ENCODE measurements at places on chromosomes 7 and 10. TPM values are rescaled to one million over a fixed set of nuclear protein-coding genes. Genes with fewer than 3 reads are reported as not detected.

GRCh38 chr10:87578160-87578841 is 73.6 kb downstream of the MINPP1 start:
- no peaks in the 10 kb centered on the region for H3K27me3 ChIP-seq
- no peak for DNase-seq
- no peaks in the 10 kb centered on the region for H3K36me3 ChIP-seq
- H3K27ac ChIP-seq: no peak overlapping the region

- H3K27ac ChIP-seq: peak overlapping the region; percentile 74
- DNase-seq: no peak
Observed at GRCh38 chr10:7551950-7552716, 114.6 kb downstream of the ITIH5 start.

DNA sequence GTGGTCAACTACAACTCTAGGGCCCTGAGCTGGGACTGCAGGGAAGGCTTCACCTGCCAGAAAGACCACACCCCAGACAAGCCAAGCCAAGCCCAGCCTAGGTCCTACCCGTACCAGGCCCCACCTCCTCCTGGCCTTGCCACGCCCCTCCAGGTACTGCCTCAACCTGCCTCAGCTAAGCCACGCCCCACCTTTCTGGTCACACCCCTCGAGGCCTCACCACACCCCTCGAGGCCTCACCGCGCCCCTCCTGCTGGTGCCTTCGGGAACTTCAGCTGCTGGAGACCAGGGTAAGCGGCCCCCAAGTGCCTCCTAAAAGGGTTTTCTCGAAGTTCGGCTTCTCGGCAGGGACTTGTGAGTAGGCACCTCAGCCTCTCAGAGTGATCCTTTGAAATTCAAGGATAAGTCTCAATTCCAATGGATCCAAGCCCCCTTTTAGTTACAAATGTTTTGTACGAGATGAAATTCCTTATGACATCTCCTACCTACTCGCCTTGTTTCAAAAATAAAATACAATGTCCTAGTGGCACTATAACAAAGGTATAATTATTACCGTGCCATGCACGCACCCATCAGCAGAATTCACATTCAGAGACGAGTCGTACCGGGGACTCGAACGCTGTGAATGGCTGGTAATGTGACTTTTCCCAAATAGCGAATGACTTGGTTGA is 171.2 kb downstream of the ARHGAP21 start:
- H3K36me3 ChIP-seq: peaks cover 11% of the 10 kb centered on the region
- DNase-seq: no peak
- H3K4me1 ChIP-seq: peaks cover 19% of the 10 kb centered on the region
- H3K27me3 ChIP-seq: no peaks in the 10 kb centered on the region
- no peak overlapping the region for H3K27ac ChIP-seq

DNA sequence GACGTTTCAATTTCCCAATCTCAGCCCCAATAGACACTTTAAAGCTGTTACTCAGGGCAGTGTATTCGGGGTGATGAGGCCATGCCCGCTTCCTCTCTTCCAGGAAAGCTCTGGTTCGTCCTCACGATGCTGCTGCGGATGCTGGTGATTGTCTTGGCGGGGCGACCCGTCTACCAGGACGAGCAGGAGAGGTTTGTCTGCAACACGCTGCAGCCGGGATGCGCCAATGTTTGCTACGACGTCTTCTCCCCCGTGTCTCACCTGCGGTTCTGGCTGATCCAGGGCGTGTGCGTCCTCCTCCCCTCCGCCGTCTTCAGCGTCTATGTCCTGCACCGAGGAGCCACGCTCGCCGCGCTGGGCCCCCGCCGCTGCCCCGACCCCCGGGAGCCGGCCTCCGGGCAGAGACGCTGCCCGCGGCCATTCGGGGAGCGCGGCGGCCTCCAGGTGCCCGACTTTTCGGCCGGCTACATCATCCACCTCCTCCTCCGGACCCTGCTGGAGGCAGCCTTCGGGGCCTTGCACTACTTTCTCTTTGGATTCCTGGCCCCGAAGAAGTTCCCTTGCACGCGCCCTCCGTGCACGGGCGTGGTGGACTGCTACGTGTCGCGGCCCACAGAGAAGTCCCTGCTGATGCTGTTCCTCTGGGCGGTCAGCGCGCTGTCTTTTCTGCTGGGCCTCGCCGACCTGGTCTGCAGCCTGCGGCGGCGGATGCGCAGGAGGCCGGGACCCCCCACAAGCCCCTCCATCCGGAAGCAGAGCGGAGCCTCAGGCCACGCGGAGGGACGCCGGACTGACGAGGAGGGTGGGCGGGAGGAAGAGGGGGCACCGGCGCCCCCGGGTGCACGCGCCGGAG is 2.6 kb downstream of the GJD4 start:
- DNase-seq: no peak
- no peaks in the 10 kb centered on the region for H3K36me3 ChIP-seq
- H3K27me3 ChIP-seq: peaks cover 14% of the 10 kb centered on the region
- no peaks in the 10 kb centered on the region for H3K4me1 ChIP-seq
- H3K27ac ChIP-seq: no peak overlapping the region

- H3K27me3 ChIP-seq: no peaks in the 10 kb centered on the region
- H3K4me1 ChIP-seq: peaks cover 46% of the 10 kb centered on the region
- no peak overlapping the region for H3K27ac ChIP-seq
Observed at GRCh38 chr7:37211097-37211880, 237.4 kb downstream of the ELMO1 start.

DNA sequence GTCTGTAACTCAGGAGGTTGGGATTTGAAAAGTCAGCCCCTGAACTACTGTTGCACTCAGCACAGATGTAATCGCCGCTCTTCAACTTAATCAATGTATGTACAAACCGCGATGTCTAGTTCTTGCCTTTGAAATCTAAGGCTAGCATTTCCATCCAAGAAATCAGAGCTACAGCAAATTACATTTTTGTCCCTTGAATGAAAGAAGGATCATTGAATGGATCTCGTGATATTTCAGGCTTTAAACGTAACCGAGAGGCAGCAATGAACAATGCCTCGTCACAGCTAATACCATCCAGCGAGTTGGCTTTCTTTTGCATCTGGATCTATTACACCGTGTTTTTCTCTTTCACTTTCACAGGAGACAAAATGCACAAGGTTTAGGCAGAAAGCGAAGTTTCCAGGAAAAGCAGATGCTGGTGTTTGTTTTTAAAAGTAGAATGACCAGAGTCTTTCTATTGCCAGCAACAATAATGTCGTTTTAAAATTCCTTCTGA is 5.5 kb downstream of the SKIDA1 start:
- H3K4me3 ChIP-seq: peak overlapping the region; percentile 94
- H3K27me3 ChIP-seq: peaks cover 4% of the 10 kb centered on the region
- peak overlapping the region; percentile 94 for H3K27ac ChIP-seq

GRCh38 chr7:753190-753589 is 26.1 kb upstream of the PRKAR1B start:
- no peaks in the 10 kb centered on the region for H3K27me3 ChIP-seq
- no peak overlapping the region for H3K27ac ChIP-seq
- H3K4me1 ChIP-seq: no peaks in the 10 kb centered on the region
- no peak overlapping the region for H3K4me3 ChIP-seq

GRCh38 chr7:35588647-35589046 is 106.3 kb downstream of the HERPUD2 start:
- no peak for DNase-seq
- H3K4me3 ChIP-seq: no peak overlapping the region
- no peaks in the 10 kb centered on the region for H3K27me3 ChIP-seq
- no peaks in the 10 kb centered on the region for H3K36me3 ChIP-seq
- no peaks in the 10 kb centered on the region for H3K4me1 ChIP-seq
- H3K27ac ChIP-seq: no peak overlapping the region

- peaks cover 10% of the 10 kb centered on the region for H3K27me3 ChIP-seq
- no peak for DNase-seq
- no peaks in the 10 kb centered on the region for H3K4me1 ChIP-seq
- H3K4me3 ChIP-seq: no peak overlapping the region
- no peaks in the 10 kb centered on the region for H3K36me3 ChIP-seq
Observed at GRCh38 chr7:45296748-45297147, 139.2 kb downstream of the RAMP3 start.

DNA sequence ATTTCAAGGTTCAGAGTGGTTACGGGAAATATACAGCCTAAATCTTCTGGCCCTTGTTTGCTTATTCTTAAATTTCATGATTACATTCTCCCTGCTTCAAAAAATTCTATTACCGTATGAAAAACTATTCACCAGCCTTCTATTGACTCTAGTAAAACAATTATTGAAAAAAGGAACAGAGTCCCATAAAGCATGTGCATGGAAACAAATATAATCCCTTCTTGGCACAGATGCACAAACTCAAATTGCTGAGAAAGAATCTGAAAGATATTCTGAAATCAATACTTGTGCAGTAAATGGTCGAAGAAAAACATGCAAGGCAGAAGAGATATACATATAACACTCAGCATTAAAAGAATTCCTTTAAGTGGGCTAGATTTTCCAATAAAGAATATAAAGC is 83.6 kb downstream of the LRRN3 start:
- H3K4me1 ChIP-seq: peaks cover 13% of the 10 kb centered on the region
- H3K4me3 ChIP-seq: no peak overlapping the region
- peaks cover 13% of the 10 kb centered on the region for H3K36me3 ChIP-seq
- no peak overlapping the region for H3K27ac ChIP-seq
- no peak for DNase-seq

- H3K27ac ChIP-seq: peak overlapping the region; percentile 53
- no peak overlapping the region for H3K4me3 ChIP-seq
- H3K36me3 ChIP-seq: peaks cover 37% of the 10 kb centered on the region
- H3K27me3 ChIP-seq: peaks cover 6% of the 10 kb centered on the region
Observed at GRCh38 chr7:47551668-47552440, 30.1 kb downstream of the TNS3 start.

GRCh38 chr7:105571891-105572290 is 9.4 kb downstream of the EFCAB10 start:
- no peaks in the 10 kb centered on the region for H3K4me1 ChIP-seq
- no peak overlapping the region for H3K27ac ChIP-seq
- no peak for DNase-seq
- no peaks in the 10 kb centered on the region for H3K27me3 ChIP-seq

- no peak for DNase-seq
- H3K4me1 ChIP-seq: peaks cover 37% of the 10 kb centered on the region
- H3K4me3 ChIP-seq: no peak overlapping the region
- H3K36me3 ChIP-seq: peaks cover 3% of the 10 kb centered on the region
- H3K27ac ChIP-seq: peak overlapping the region; percentile 57
- no peaks in the 10 kb centered on the region for H3K27me3 ChIP-seq
Observed at GRCh38 chr10:11704092-11704491, 38.1 kb upstream of the ECHDC3 start.

GRCh38 chr10:9172276-9172675 is 1117.8 kb downstream of the GATA3 start:
- no peaks in the 10 kb centered on the region for H3K36me3 ChIP-seq
- H3K4me3 ChIP-seq: no peak overlapping the region
- H3K27ac ChIP-seq: no peak overlapping the region
- H3K4me1 ChIP-seq: no peaks in the 10 kb centered on the region
- no peaks in the 10 kb centered on the region for H3K27me3 ChIP-seq
- DNase-seq: no peak

- no peaks in the 10 kb centered on the region for H3K27me3 ChIP-seq
- no peak overlapping the region for H3K4me3 ChIP-seq
- H3K27ac ChIP-seq: no peak overlapping the region
- no peak for DNase-seq
- H3K4me1 ChIP-seq: no peaks in the 10 kb centered on the region
- peaks cover 19% of the 10 kb centered on the region for H3K36me3 ChIP-seq
Observed at GRCh38 chr10:99872367-99873162, 90.1 kb downstream of the ABCC2 start.

- DNase-seq: no peak
- peaks cover 4% of the 10 kb centered on the region for H3K27me3 ChIP-seq
- peaks cover 10% of the 10 kb centered on the region for H3K4me1 ChIP-seq
- H3K36me3 ChIP-seq: no peaks in the 10 kb centered on the region
- no peak overlapping the region for H3K27ac ChIP-seq
Observed at GRCh38 chr10:70753026-70753663, 32.0 kb downstream of the TBATA start.

DNA sequence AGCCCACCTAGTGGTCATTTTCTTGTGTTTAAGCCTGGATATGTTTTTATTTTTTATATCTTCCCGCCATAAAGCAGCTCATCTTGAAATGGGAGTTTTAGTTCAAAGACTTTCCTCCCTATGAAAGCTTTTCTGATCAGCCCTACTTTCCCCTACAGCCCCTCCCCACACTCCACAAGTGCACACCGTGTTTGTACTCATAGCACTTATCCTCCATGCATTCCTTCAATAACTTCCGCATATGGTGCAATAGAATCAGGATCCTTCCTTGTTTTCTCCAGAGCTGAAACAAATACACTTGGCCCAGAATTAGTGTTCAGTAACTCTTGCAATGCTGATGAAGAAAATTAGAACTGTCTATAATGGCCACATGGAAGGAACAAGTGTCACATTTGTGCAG is 235.9 kb downstream of the KCNMA1 start:
- peaks cover 4% of the 10 kb centered on the region for H3K27me3 ChIP-seq
- H3K36me3 ChIP-seq: peaks cover 9% of the 10 kb centered on the region
- no peak overlapping the region for H3K4me3 ChIP-seq

- H3K4me3 ChIP-seq: no peak overlapping the region
- no peak overlapping the region for H3K27ac ChIP-seq
- H3K4me1 ChIP-seq: peaks cover 8% of the 10 kb centered on the region
- no peak for DNase-seq
Observed at GRCh38 chr7:147510923-147511322, 1079.6 kb upstream of the C7orf33 start.

GRCh38 chr7:102992938-102993717 is 80.3 kb downstream of the LRRC17 start:
- no peak overlapping the region for H3K27ac ChIP-seq
- no peaks in the 10 kb centered on the region for H3K27me3 ChIP-seq
- H3K36me3 ChIP-seq: no peaks in the 10 kb centered on the region
- no peak overlapping the region for H3K4me3 ChIP-seq

- H3K36me3 ChIP-seq: peaks cover 6% of the 10 kb centered on the region
- peak overlapping the region; percentile 100 for H3K4me3 ChIP-seq
- no peaks in the 10 kb centered on the region for H3K27me3 ChIP-seq
- H3K4me1 ChIP-seq: peaks cover 47% of the 10 kb centered on the region
- DNase-seq: no peak
- peak overlapping the region; percentile 18 for H3K27ac ChIP-seq
Observed at GRCh38 chr7:16648551-16648950, 2.6 kb downstream of the BZW2 start.

- no peak overlapping the region for H3K27ac ChIP-seq
- H3K27me3 ChIP-seq: peaks cover 3% of the 10 kb centered on the region
- peaks cover 14% of the 10 kb centered on the region for H3K4me1 ChIP-seq
- no peak overlapping the region for H3K4me3 ChIP-seq
Observed at GRCh38 chr7:16062269-16062668, 359.1 kb downstream of the CRPPA start.

- no peaks in the 10 kb centered on the region for H3K36me3 ChIP-seq
- no peak for DNase-seq
- H3K4me3 ChIP-seq: no peak overlapping the region
- H3K4me1 ChIP-seq: peaks cover 42% of the 10 kb centered on the region
- H3K27ac ChIP-seq: peak overlapping the region; percentile 11
Observed at GRCh38 chr7:26087321-26088091, 64.5 kb upstream of the NFE2L3 start.

- H3K36me3 ChIP-seq: no peaks in the 10 kb centered on the region
- no peak overlapping the region for H3K27ac ChIP-seq
- H3K27me3 ChIP-seq: peaks cover 3% of the 10 kb centered on the region
- H3K4me1 ChIP-seq: no peaks in the 10 kb centered on the region
- no peak overlapping the region for H3K4me3 ChIP-seq
Observed at GRCh38 chr10:90718182-90718581, 139.7 kb downstream of the HTR7 start.

The ODAD2 gene
- total RNA-seq: 0.14 TPM

The TUBAL3 gene
- total RNA-seq: 0.19 TPM

The ITIH2 gene
- total RNA-seq: 3.4 TPM

The UTF1 gene
- total RNA-seq: not detected

The RPEL1 gene
- not detected for total RNA-seq

The MSRB2 gene
- total RNA-seq: 22.6 TPM

The FANK1 gene
- 11.8 TPM for total RNA-seq

The SPDYE8 gene
- total RNA-seq: not detected

The CH25H gene
- 0.70 TPM for total RNA-seq

The CRHR2 gene
- 0.21 TPM for total RNA-seq

The UCN3 gene
- total RNA-seq: 3.4 TPM

The CDK1 gene
- total RNA-seq: 24.4 TPM

Data from type B pancreatic cell (in vitro differentiated cells).